ENCODE measurements at places on chromosomes 4 and X.

DNA sequence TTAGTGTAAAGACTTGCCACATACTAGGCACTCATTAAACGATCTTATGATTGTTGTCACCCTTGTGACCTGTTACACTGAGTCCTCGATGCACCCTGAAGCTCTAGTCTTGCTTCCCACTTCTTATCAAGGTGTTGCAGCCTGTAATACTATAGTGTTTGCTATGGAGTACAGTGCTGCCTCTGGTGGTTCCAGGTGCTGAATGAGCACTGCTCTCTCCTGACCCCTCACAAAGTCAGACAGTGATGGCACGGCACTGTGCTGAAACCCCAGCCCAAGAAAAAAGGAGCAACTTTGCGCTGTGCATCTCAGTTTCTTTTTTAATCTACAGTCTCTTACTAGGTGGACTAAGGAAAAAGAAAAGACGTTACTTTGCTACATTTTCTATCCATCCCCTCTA is 106.3 kb downstream of the GC start:
- no peak for DNase-seq

DNA sequence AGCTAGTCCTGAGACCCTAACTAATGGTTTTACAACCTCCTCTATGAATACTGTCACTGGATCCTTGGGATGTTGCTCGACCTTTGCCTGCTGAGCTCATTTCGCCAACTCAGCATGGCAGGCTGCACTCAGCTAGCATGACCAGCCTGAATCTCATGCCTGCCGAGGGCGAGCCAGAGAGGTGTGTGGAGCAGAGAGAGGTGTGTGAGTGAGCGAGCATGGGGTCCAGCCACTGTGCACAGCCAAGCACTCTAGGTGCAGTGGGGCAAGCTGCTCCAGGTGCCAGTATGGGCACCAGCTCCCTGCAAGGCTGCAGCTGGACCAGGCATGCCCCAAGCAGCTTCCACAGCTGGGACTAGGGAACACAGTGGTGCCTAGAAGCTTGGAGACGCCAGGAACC is 410.9 kb downstream of the PCDH10 start:
- no peak for DNase-seq

DNA sequence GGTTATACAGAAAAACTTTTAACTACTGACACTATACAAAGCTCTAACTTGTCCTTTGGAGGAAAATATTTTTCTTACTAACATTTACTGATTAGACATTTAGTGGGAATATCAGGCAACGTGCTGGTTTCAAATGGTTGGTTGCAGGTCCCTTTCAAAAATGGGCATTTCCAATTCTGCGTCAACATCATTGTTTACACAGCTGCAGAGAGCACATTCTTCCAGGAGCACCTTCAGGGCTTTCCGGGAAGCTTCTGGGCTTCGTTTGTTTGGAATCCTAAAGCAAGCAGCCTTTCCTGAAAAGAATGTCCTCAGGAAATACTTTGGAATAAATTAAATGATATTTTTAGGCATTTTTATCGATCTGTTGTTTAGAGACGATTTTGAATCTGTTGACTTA is 289.7 kb downstream of the TRIML1 start:
- no peak for DNase-seq

GRCh38 chrX:3295731-3296130 is 50.7 kb downstream of the MXRA5 start:
- no peak for DNase-seq
